Dermis blood vessel endothelial cell (primary cell): ENCODE measurements at places on chromosomes 11 and 22. TPM values are rescaled to one million over a fixed set of nuclear protein-coding genes. Genes with fewer than 3 reads are reported as not detected.

GRCh38 chr22:49828599-49828965, 909 bp upstream of the BRD1 start:
- DNase-seq = no peak

DNA sequence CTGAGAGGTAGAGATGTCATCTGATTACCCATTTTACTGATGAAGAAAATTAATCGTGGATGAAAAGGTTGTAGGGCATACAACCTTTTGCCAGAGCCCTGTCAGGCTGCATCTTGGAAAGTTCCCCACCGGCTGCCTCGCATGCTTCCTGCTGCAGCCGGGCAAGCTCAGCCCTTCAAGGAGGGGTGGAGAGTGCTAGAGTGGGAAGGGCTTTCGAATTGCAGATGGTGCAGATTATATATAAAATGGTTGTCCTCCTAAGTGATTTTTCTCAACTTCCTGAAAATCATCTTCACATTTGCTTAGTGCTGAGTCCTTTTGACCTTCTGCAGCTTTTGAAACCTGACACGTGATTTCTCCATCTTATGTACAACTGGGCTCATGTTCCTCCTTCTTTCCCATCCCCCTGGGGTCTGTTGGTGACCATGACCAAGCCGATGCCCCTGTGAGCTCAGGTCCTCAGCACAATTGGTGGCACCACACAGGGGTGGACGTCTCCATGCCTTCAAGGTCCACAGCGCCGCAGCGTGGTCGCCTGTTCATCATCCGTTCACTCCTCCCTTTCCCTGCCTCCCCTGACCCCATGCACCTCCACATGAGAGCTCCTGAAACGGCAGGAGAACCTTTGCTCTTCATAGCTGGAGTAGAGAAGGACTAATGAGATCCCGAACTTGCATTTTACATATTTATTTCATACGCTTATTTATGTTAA, 47.6 kb upstream of the MYO18B start:
- DNase-seq = no peak

- peak; percentile 76 for DNase-seq
Observed at GRCh38 chr22:43867839-43868635, 5.7 kb upstream of the SULT4A1 start.

GRCh38 chr22:30286813-30287647, 2.3 kb downstream of the CASTOR1 start:
- peak; percentile 79 for DNase-seq

DNA sequence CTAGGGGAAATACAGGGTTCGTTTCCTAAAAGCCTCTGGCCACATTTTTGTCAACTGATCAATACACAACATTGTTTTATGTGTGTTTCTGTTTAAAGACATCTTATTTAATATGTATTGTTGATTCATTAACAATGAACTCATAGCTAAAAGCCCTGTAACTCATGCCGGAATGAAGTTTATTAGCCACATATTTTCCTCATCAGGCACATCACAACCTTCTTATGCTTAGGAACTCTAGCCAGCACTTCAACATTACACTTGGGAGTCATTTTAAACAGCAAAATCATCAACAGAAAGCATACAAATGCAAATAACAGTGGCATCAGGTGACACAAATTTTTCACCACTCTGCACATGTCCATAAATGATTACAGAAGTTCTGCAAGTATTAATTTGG, 15.1 kb upstream of the BLID start:
- no peak for DNase-seq

- no peak for DNase-seq
Observed at GRCh38 chr11:119991669-119992068, 146.2 kb downstream of the TRIM29 start.

DNA sequence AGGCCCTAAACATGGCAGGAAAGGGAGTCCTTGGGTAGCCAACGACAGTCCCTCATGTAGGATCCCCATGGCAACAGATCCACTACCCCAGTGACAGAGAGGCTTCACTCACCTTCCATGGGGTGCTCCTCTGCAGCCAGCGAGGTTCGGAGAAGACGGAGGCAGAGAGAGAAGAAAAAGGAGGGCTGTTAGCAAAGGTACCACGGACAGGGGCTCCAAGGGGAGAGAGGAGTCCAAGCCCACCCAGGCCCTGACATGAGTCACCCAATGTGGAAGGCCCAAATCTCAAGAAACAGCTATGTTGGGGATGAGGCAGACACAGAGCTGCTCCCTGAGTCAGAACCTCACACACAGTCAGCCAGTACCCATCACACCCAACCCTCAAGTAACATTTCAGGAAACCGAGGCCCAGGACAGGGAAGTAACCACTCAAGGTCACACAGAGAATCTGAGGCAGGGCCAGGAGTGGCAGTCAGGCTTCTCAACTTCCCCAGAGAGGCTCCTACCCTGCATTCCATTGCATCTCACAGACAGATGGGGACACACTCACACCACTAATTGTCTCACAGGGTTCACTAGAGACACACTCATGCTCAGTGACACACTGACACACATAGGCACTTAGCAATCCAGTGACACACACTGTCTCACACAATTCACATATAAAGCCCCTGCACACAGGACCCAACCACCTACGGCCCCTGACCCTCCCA, 25.2 kb downstream of the NRXN2 start:
- no peak for DNase-seq

- no peak for DNase-seq
Observed at GRCh38 chr11:119335655-119336543, 1.6 kb downstream of the RNF26 start.

- DNase-seq = no peak
Observed at GRCh38 chr11:62489204-62489603, 57.4 kb downstream of the AHNAK start.

GRAP2 gene
- under 0.01 TPM in 1 of 2 replicates, not detected in the other for total RNA-seq

DNA sequence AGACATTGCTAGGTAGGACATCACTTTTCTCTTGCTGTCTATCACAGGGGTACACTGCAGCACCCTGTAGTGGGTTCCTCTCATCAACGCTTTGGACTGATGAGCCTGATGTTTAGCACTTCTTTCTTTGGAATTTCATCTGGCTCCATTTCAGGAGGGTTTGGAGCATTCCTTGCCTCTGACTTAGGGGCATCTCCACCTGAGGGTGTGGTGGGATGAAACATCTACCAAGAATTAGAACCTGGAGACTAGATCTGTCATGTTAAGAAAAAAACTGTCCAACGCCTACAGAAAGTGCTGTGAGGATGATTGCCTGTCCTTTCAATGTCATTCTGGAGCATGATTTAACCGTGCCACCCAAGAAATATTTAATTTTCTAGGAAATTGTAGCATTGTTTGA, 648.4 kb downstream of the ETS1 start:
- no peak for DNase-seq

OR52N4 gene
- total RNA-seq = 0.17 TPM in 1 of 2 replicates, not detected in the other
